ENCODE measurements at places on chromosomes 2 and 18.

- no peak for DNase-seq
Measured at GRCh38 chr2:268323-268722, 3.6 kb downstream of the ACP1 start.

GRCh38 chr18:25181581-25181980, 170.4 kb downstream of the ZNF521 start:
- no peak for DNase-seq

- no peak for DNase-seq
Measured at GRCh38 chr2:46821600-46821999, 94.0 kb downstream of the MCFD2 start.

DNA sequence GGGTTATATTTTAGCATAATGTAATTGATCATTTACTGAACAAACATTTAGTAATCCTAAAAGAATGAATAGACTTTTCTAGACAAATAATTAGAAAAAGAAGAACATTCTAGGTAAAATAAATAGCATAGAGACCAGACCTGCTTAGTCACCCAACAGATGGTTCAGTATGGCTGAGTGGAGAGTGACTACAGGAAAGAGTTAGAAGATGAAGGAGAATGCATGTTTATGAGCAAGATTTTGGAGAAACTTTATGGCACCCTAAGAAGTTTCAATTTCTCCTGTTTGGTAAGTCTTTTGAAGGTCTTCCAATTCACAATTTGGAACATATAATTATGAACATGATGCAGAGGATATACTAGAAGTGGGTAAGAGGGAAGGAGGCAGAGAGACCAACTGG, 32.9 kb downstream of the FAP start:
- no peak for DNase-seq

DNA sequence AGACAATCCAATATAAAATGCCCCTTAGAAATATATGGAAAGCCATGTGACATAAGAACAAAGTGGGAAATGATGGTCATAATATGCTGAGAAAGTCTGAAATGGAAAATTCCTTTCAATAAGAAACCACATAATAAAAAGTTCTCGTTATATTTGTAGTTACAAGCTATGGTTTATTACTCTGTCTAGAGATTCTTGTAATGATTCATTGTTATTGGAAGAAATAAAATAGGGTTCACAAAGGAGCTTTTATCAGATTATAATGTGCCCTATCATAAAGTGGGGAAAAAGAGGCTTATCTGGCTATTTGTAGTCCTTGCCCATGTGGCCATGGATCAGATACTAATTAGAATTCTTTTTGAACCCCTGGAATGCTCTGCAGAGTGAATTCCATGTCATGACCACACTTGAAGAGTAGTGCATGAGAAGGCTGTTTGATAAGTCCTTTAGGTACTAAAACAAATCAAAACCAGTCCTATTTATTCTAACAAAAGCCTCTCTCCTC, 420.7 kb upstream of the NRP2 start:
- no peak for DNase-seq
